T-cell (primary cell): ENCODE measurements at places on chromosomes 7 and 10.

- H3K4me3 ChIP-seq = no peak overlapping the region
- H3K27me3 ChIP-seq = no peaks in the 10 kb centered on the region
- H3K36me3 ChIP-seq = peaks cover 6% of the 10 kb centered on the region
- no peak for DNase-seq
- no peaks in the 10 kb centered on the region for H3K4me1 ChIP-seq
These were observed 27.5 kb downstream of the LMBR1 start for GRCh38 chr7:156865493-156865892.

DNA sequence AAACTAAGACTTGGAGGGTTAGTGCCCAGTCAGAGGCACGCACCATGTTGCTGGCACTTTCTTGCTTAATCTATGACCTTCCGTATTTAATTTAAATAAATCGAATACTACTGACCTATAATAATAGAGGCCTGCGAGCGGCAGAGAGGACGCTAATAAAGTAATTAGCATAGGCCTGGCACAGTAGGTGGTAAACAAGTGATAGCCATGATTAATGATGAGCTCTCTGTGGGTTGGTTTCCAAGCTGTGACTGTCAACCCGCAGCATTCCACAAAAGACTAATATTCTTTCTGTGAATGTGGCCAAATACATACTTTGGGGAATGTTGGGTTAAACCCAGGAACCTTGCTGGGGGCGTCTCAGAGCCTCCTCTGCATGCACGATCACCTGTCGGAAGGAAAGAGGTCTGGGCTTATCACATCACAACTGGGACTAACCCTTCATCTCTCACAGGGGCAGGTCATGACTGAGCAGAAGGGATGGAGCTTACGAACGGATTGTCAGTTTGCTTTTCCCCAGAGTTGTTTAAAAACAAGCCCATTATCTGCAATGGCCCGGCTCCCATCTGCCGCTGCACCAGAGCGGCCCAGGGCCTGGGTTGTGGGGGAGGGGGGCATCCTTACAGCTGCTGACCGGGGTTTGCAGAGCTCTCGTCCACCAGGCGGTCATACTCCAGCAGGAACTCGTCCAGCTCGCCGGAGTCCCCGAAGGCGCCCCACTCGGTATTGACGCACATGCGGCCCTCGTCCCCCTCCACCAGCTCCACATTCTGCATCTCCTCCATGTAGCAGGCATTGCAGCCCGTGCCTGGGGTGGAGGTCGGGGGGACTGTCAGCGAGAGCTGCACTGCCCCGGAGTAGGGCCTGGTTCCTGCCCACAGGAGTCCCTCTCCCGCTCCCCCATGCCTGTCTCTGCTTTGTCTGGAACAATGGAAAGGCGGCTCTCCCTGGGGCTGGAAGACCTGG, 6.2 kb upstream of the MYL7 start:
- H3K4me1 ChIP-seq = peaks cover 19% of the 10 kb centered on the region
- no peak overlapping the region for H3K4me3 ChIP-seq
- H3K27ac ChIP-seq = no peak overlapping the region
- peaks cover 28% of the 10 kb centered on the region for H3K27me3 ChIP-seq
- H3K36me3 ChIP-seq = no peaks in the 10 kb centered on the region

GRCh38 chr7:124718032-124718766, 47.4 kb downstream of the GPR37 start:
- no peak overlapping the region for H3K27ac ChIP-seq
- H3K4me3 ChIP-seq = no peak overlapping the region
- H3K36me3 ChIP-seq = no peaks in the 10 kb centered on the region
- DNase-seq = no peak

GRCh38 chr7:135802697-135803096, 54.1 kb upstream of the FAM180A start:
- H3K4me1 ChIP-seq = no peaks in the 10 kb centered on the region
- H3K36me3 ChIP-seq = no peaks in the 10 kb centered on the region
- no peaks in the 10 kb centered on the region for H3K27me3 ChIP-seq

- DNase-seq = no peak
- H3K27me3 ChIP-seq = no peaks in the 10 kb centered on the region
- no peaks in the 10 kb centered on the region for H3K36me3 ChIP-seq
- H3K4me1 ChIP-seq = no peaks in the 10 kb centered on the region
- H3K27ac ChIP-seq = no peak overlapping the region
These were observed 29.4 kb upstream of the HNRNPH3 start for GRCh38 chr10:68302503-68302823.

DNA sequence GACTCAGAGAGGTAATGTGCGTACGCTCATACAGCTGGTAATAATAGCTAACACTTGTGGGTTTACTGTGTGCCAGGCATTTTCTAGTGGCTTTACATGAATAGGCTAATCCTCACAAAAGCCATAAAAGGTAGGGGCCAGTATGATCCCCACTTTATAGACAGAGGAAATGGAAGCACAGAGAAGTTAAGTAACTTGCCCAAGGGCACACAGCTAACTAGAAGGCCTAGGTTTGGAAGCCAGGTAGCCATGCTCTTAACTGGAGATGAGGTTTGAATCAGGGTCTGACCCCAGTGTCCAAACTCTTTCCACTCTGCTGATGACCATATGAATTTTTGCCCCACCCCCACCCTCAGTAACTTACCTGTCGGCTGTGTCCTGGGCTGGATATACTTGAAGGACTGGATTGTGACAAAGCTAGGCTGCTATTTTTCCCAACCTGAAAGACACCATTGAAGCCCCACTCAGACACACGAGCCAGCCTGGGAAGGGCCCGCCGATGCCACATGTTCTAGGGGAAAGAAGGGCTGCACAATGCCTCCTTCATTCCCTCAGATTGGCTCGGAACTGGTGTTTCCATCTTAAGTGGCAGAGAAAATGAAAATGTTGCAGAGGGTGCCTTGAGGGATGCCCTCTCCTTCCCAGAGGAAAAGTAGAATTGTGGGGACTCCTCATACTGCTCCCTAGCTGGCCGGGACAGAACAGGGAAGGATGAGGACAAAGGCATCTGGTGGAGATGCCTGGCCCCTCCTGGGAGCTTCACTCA, 29.1 kb upstream of the EFCAB10 start:
- H3K4me1 ChIP-seq = no peaks in the 10 kb centered on the region
- peaks cover 28% of the 10 kb centered on the region for H3K36me3 ChIP-seq
- H3K27ac ChIP-seq = no peak overlapping the region
- H3K27me3 ChIP-seq = no peaks in the 10 kb centered on the region

- H3K36me3 ChIP-seq = peaks cover 6% of the 10 kb centered on the region
- H3K4me1 ChIP-seq = no peaks in the 10 kb centered on the region
- no peak overlapping the region for H3K4me3 ChIP-seq
- DNase-seq = no peak
- H3K27ac ChIP-seq = no peak overlapping the region
These were observed 137.9 kb upstream of the PPIF start for GRCh38 chr10:79209340-79209739.

DNA sequence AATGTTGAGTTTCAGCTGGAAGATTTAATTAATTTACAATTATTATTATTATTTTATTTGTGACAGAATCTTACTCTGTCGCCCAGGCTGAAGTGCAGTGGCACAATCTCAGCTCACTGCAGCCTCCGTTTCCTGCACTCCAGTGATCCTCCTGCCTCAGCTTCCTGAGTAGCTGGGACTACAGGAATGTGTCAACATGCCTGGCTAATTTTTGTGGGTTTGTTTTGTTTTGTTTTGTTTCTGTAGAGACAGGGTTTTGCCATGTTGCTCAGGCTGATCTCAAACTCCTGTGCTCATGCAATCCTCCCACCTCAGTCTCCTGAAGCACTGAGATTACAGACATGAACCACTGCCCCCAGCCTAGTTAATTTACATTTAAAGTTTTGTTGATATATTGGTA, 93.8 kb upstream of the MEOX2 start:
- no peaks in the 10 kb centered on the region for H3K27me3 ChIP-seq
- no peak for DNase-seq
- H3K4me3 ChIP-seq = no peak overlapping the region
- H3K27ac ChIP-seq = no peak overlapping the region
- no peaks in the 10 kb centered on the region for H3K36me3 ChIP-seq

- H3K27ac ChIP-seq = no peak overlapping the region
- H3K36me3 ChIP-seq = no peaks in the 10 kb centered on the region
- no peak overlapping the region for H3K4me3 ChIP-seq
- H3K4me1 ChIP-seq = peaks cover 9% of the 10 kb centered on the region
- DNase-seq = no peak
These were observed 112.1 kb upstream of the CDK1 start for GRCh38 chr10:60666221-60666620.

GRCh38 chr7:80623503-80624252, 14.8 kb upstream of the CD36 start:
- H3K27me3 ChIP-seq = no peaks in the 10 kb centered on the region
- no peak overlapping the region for H3K27ac ChIP-seq
- DNase-seq = no peak
- no peak overlapping the region for H3K4me3 ChIP-seq
- no peaks in the 10 kb centered on the region for H3K36me3 ChIP-seq
- no peaks in the 10 kb centered on the region for H3K4me1 ChIP-seq

DNA sequence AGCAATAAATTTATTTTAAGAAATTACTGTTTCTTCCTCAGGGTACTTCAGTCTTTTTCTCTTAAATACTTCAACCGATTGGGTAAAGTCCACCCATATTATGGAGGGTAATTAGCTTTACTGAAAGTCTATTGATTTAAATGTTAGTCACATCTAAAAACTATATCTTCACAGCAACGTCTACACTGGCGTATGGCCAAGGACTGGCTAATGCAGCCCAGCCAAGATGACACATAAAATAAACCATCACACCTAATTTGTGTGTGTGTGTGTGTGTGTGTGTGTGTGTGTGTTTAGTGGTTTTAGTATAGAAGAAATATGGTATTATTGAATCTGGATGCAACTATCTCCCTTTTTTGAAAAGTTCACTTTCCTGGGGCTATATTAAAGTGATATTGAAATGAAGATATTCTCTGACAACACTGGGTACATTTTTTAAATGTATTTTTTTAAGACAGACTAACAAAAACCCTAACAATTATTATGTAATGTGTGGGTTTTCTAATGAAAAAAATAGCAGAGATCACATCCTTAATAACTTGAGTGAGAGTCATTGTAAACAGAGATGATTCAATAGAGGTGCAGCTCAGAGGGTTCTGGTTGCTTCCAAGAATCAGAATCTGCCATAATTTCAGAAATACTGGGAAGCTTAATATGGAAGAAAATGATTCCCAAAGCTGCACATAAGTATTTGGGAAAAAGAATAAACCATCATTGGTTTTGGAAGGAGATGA, 584.2 kb upstream of the MBL2 start:
- DNase-seq = no peak
- H3K27me3 ChIP-seq = no peaks in the 10 kb centered on the region
- H3K4me1 ChIP-seq = no peaks in the 10 kb centered on the region
- no peak overlapping the region for H3K4me3 ChIP-seq

DNA sequence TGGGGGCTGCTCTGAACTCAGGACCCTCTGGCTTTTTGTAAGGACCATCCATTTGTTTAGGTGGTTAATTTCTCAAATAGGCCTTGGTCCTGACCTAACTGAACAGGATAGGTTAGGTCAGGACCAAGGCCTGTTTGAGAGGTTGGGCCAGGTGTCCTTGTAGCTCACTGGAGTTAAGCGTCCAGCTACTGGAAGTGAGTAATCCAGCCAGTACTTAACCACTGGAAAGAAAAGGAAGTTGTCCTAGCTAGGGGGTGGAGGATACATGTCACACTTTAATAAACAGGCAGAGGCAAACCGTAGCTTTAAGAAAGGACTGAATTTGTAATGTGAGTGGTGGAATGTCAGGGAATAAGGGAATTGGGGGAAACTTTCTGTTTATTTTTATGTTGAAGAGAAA, 96.0 kb downstream of the GPR85 start:
- no peak overlapping the region for H3K27ac ChIP-seq
- H3K36me3 ChIP-seq = no peaks in the 10 kb centered on the region
- H3K4me1 ChIP-seq = no peaks in the 10 kb centered on the region
- DNase-seq = no peak
- no peak overlapping the region for H3K4me3 ChIP-seq
- no peaks in the 10 kb centered on the region for H3K27me3 ChIP-seq

- H3K4me1 ChIP-seq = peaks cover 5% of the 10 kb centered on the region
- H3K36me3 ChIP-seq = no peaks in the 10 kb centered on the region
- no peak overlapping the region for H3K4me3 ChIP-seq
- no peak for DNase-seq
- H3K27ac ChIP-seq = no peak overlapping the region
These were observed 842 bp upstream of the JAKMIP3 start for GRCh38 chr10:132064771-132065437.

DNA sequence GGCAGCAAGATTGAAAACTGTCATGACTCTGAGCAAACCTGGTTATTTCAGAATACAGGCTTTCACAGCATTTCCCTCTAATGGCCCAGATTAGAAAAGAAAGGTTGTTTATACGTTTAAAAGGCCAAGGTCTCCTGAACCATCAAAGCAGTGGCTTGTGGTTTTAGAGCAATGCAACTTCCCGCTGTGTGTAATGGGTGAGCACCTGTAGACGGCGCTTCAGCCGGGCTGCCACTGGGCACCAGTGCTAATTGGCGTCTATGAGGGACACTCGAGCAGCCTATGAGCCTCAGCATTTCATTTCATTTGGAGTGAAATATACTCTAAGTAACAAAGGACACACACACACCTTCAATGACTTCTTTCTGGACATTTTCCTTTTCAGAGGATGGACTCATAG, 671.0 kb upstream of the FZD8 start:
- DNase-seq = no peak
- H3K4me3 ChIP-seq = no peak overlapping the region
- H3K4me1 ChIP-seq = no peaks in the 10 kb centered on the region
- no peaks in the 10 kb centered on the region for H3K36me3 ChIP-seq
- no peaks in the 10 kb centered on the region for H3K27me3 ChIP-seq

- peaks cover 52% of the 10 kb centered on the region for H3K27me3 ChIP-seq
- no peak for DNase-seq
- no peak overlapping the region for H3K27ac ChIP-seq
These were observed 4.5 kb downstream of the CFAP46 start for GRCh38 chr10:132937861-132938260.

GRCh38 chr10:36559412-36560400, 565.7 kb upstream of the ANKRD30A start:
- H3K4me3 ChIP-seq = no peak overlapping the region
- no peaks in the 10 kb centered on the region for H3K27me3 ChIP-seq
- H3K27ac ChIP-seq = no peak overlapping the region
- H3K36me3 ChIP-seq = no peaks in the 10 kb centered on the region
- no peaks in the 10 kb centered on the region for H3K4me1 ChIP-seq

- H3K27ac ChIP-seq = no peak overlapping the region
- no peaks in the 10 kb centered on the region for H3K4me1 ChIP-seq
- no peak for DNase-seq
- H3K4me3 ChIP-seq = no peak overlapping the region
- no peaks in the 10 kb centered on the region for H3K27me3 ChIP-seq
These were observed 44.0 kb upstream of the SORBS1 start for GRCh38 chr10:95605163-95605562.

DNA sequence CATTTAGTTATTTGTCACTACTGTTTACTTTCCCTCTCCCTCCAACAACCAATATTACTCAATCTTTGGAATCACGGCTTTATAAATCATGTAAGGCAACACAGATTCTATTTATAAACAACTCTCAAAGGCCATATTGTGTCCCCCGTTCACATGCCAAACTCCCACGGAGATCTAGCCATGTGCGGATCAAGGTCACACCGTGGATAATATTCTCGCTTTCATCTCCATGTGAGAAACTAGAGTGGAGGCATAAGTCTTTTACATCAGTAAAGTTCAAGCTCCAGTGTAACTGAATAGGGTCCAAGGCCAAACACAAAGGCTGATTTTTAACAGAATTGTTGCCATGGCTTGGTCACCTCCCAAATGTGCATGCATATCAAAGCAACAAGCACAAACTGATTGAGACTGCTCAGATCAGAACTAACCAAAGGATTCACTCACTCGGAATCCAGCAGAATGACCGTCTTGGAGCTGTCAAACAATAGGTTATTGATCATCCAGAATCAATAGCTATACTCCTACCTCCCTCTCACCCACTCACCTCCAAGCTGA, 569.5 kb upstream of the LRRN3 start:
- no peaks in the 10 kb centered on the region for H3K4me1 ChIP-seq
- no peak for DNase-seq
- no peak overlapping the region for H3K27ac ChIP-seq
- no peaks in the 10 kb centered on the region for H3K36me3 ChIP-seq
- no peak overlapping the region for H3K4me3 ChIP-seq
- H3K27me3 ChIP-seq = no peaks in the 10 kb centered on the region
